D341Med (cell line): ENCODE measurements at places on chromosomes 16 and 17.

- no peak for DNase-seq
Observed at GRCh38 chr17:36627101-36627500, 25.7 kb downstream of the MRM1 start.

DNA sequence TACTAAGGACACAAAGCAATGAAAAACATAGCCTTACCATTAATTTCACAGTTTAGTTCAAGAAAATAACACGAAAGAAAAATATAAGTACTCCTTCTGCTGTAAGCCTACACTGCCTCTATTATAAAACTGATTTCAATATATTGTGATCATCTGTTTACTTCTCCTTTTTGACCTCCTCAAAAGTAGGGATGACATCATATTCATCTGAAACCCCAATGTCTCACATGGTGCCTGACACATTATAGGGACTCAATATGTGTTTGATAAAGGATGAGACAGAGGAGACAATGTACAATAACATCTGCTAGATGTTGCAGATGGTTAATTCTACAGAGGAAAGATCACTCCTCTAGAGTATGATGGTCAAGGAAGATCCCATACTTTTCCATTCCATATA, 118.4 kb upstream of the NOG start:
- DNase-seq: no peak

DNA sequence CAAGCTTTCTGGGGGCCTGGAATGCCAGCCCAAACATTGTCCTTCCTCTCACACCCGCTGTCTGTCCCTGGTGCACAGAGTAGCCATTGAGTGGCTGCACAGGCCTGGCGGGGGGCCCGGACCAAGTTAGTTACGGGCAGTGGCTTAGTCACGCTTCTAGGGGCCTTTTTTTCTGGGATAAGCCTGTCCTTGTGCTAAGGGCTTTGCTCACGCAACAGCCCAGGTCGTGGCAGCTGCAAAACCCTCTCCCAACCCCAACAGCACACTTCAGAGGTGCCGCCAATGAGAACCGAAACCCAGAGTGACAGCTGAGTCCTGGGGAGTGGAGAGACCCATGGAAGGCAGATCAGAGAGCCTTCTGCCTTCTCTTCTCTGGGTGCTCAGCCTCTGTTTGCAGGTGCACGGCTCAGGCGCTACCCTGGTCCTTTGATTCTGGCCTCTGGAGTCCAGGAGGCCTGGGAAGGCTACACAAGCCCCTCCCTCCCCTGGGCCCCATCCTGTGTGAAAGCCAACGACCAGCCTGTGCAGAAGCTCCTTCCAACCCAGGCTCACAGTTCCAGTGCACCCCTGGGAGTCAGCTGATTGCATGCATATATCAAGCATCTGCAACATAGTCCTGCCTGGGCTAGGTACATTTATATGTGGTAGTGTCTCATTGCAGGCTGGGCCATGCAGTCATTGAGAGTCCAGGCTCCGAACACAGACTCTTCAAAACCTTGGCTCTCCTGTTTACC, 9.1 kb downstream of the WSCD1 start:
- no peak for DNase-seq

DNA sequence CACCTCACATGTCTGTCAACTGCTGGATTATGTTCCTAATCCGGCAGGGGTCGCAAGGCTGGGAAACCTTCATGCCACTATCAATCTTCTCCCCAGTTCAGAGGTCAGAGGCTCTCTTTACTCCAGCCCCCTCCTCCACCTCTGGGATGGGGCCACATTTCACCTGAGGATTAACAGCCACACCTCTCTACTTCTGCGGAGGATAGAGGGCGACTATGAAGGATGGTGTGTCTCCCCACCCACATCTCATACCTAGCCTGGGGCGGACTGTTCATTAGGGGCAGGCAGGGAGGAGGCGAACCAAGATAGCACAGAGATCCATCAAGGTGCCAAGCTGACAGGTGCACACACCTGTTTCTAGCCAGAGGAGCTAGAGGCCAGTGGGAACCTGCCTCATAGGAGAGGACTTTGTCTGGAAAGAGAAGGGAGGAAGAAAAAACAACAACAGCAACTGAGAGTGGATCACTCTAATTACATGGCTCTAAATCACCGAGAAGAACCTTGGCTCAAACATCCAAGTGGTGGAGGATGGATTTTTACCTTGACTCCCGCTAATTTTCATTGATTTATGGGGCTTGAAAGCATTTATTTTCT, 41.9 kb upstream of the SKAP1 start:
- DNase-seq: no peak

DNA sequence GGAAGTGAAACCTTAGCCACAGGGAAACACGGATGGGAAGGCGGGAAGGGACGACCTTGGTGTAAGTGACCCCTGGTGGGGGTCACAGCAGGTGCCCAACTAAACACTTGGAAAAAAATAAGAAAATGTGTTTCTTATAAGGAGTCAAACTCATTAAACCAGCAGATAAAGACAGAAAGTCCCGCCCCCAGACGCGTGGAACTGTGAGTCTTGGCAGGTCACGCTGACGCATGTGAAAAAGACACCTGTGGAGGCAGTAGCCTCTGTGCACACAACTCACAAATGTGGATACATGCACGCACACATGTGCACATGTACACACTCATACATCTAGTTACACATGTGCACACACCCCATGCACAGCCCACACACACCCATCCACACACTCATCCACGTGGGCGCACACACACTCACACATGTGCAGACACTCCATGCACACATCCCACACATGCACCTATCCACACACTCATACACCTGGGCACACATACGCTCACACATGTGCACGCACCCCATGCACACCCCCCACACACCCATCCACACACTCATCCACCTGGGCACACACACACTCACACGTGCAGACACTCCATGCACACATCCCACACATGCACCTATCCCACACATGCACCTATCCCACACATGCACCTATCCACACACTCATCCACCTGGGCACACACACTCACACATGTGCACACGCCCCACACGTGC, 432.4 kb downstream of the SOX9 start:
- no peak for DNase-seq

DNA sequence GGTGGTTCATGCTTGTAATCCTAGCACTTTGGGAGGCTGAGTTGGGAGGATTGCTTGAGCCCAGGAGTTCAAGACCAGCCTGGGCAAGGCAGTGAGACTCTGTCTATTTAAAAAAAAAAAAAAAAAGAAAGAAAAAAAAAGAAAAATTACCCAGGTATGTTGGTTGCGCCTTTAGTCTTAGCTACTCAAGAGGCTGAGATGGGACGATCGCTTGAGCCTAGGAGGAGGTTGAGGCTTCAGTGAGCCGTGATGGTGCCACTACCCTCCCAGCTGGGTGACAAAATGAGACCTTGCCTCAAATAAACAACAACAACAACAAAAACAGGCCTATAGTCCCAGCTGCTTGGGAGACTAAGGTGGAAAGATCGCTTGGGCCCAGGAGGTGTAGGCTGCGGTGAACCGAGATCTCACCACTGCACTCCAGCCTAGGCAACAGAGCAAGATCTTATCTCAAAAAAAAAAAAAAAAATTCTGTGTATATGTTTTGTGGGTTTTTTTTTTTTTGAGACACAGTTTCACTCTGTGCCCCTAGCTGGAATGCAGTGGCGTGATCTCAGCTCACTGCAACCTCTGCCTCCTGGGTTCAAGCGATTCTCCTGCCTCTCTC, 12.5 kb upstream of the ANKRD40CL start:
- no peak for DNase-seq

DNA sequence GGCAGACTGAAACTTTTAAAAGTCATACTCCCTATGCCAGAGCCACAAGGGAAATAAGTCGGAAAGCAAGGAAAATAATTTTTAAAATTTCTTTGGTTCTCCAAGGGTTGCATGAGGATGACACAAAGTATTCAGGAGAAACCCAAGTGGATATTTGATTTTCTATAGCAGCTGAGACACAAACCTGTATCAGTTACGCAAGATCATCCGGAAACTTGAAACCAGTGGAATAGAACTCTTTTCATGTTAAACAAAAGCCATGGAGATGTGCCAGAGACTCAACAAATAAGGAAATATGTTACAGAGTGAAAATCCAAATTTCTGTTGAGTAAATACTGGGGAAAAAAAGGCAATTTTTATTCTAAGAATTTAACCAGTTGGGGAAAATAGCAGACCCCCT, 294.7 kb downstream of the KIF2B start:
- DNase-seq: no peak

DNA sequence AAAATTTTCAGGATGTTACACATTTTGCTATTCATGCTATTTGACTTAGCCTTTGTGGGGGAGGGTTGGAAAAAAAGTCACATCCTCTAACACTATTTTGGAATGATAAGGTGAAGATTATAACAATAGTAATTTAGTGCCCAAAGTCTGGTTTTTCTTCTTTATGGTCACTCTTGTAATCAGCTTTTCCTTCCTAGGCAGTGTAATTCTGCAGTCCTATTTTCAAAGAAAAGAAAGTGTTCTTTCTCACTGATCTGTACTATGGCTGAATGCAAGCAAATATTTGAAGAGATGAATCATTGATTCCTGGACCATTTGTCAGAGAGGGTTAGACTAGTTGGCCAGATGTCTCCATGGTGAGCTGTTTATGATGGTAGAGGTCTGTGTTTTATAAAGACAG, 8.4 kb downstream of the RSPRY1 start:
- DNase-seq: no peak

DNA sequence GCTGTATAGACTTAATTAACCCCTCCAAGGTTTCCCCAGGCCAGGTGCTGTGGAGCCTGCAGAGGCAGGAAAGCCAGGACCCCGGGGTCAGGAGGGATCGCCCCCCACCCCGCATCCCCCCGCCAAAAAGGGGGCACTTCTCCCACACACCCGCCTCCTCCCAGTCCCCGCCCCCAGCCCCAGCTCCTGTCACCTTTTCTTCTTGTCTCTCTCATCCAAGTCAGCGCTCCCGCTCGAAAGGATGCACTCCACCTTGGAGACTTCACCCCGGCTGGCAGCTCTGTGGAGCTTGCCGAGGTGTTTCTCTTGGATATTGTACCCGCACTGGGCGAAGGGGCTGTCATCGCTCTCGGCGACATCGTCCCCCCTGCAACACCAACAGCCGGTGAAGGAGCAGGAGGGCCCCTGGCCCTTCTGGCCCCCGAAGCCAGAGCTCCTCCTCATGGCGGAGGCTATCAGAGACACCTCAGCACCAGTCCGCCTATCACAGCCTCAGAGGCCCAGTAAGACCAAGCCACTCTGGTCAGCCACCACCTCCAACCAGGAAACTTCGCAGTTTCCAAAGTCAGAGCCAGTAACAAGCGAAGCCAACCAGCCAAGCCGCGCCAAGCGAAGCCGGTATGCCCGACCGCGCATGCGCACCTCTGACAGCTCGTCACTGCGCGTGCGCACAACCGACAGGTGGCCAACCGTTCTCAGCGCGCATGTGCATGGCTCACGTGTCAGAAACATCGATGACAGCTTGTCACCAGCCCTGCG, 52.5 kb downstream of the SHCBP1 start:
- DNase-seq: no peak

GRCh38 chr17:30573603-30574175, 96.5 kb downstream of the GOSR1 start:
- no peak for DNase-seq

DNA sequence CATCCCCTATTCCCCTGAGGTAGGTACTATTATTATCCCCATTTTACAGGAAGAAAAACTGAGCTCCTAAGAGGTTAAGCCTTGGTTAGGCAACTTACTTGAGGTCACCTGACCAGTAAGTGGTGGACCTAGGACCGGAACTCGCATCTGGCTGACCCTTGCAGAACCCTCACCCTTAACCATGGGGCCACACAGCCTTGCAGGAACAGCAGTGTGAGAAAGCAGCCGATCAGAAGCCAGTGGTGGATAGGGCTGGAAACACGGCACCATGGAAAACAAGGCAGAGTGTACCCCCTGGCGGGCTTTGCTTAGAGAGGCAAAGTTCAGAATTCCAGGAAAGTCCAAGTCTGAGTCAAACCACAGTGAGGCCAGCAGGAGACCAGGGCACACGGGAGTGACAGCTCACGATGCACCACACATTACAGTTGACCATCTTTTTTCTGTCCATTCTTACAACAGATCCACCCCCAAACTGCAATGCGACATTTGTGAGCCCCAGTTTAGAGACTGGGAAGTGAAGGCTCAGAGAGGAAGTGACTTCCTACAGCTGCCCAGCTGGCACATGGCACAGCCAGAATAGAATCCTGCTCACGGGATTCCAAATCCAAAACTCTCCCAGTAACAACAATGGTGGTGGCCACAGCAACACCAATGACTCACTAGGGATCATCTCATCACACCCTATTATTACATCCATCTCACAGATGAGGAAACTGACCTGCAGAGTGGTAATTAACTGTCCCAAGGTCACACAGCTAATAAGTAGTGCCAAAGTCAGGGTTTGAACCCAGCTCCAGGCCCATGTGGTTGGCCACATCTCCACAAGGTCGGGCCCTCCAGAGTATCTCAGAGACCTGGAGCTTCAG, 20.3 kb downstream of the KIFC3 start:
- no peak for DNase-seq

GRCh38 chr17:79695293-79695790, 35.4 kb upstream of the ENPP7 start:
- no peak for DNase-seq

GRCh38 chr16:56192635-56192945, 1.3 kb downstream of the GNAO1 start:
- DNase-seq: no peak

GRCh38 chr16:68290450-68290849, 20.3 kb downstream of the SLC7A6OS start:
- no peak for DNase-seq

GRCh38 chr16:12964461-12964860, 63.1 kb downstream of the SHISA9 start:
- no peak for DNase-seq

- no peak for DNase-seq
Observed at GRCh38 chr16:53953336-53953735, 249.4 kb downstream of the FTO start.
